ENCODE measurements at places on chromosomes 16 and 17.

DNA sequence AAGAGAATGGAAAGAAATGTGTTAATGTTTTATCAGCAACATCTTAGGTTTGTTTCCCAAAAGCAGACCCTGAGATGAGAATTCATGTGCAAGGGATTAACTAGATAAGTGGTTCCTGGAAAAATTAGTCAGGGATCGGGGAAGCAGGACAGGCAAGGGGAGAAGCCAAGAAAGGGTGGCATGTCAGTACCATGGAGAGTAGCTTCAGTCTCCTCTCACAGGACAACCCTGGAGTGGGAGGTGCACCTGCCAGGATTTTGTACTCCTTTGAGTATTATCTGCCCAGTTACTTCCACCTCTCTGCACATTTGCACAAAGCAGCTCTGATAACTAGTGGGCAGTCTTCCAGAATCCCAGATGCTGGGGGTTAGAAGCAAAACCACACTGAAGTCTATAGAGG, 117.0 kb downstream of the RGS9 start:
- DNase-seq: no peak

DNA sequence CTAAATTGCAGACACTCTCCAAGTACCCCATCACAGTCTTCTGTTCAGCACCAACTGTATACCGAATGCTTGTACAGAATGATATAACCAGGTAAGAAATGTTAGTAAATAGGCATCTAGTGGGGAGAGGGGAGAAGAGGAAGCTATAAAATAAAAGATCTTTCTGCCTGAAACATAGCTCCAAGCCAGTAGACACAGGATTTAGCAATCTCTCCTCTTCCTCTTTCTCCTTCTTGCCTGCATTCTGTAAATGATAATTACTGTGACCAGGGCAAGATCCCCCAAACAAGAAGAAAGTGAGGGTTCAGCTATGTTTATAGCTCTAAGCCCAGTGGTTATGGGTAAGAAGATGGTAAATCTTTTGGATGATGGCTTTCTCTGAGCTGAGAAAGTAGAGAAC, 17.9 kb downstream of the ACSM3 start:
- no peak for DNase-seq

DNA sequence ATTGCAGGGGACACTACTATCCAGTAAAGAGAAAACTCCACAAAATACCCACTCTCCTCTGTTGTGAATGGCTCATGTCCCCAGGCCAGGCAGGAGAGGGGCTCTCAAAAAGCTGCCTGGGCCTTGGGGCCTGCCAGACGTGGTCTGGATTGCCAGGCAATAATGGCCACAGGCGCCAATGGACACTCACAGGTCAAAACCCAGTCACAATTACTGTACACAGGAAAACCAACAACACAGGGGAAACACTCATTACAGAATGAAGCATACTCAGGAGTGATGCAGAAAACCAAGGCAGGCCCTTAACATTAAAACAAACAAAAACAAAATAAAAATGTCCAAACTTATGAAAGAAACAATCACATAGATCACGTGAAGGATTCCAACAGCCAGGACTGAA, 35.1 kb upstream of the SREBF1 start:
- no peak for DNase-seq

DNA sequence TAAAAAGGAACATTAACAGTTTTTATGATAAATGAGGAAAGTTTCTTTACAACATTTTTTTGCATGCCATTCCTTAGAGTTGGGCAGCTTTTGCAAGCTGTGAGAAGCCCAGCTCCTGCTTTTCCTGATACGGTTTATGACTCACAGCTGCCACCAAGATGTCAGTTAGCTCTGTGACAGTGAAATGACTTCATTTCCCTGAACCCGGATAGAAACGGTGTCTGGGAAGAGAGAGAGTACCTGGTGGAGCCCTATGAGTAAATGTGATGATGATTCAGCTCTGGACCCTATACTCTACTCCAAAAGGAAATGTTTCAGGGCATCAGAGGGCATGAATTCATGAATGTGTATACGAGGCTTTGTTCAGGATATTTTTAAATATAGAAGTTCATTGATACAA, 366.3 kb upstream of the HSBP1 start:
- DNase-seq: no peak

DNA sequence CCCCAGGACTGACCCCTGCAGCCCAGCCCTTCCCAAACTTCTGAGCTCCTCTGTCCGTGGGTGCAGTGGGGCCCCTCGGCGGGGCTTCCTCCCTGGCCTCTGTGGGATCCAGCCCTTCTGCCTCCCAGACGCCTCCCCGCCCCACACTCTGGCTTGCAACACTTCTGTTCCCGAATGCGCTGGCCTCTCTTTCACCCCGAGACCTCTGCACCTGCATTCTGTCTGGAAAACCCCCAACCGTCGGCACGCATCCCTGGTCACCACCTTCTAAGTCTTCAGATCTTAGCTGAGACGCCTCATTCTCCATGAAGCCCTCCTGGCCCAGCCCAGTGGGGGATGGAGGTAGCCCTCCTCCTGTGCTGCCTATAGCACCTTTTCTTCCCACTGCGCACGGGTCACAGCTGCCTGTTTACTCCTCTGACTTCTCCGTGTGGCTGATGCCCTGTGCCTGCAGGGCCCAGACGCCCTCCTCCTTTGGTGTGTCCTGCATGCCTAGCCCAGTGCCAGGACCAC, 26.4 kb downstream of the TMEM235 start:
- DNase-seq: peak; percentile 77

GRCh38 chr16:81457326-81458133, 12.9 kb downstream of the CMIP start:
- DNase-seq: no peak

DNA sequence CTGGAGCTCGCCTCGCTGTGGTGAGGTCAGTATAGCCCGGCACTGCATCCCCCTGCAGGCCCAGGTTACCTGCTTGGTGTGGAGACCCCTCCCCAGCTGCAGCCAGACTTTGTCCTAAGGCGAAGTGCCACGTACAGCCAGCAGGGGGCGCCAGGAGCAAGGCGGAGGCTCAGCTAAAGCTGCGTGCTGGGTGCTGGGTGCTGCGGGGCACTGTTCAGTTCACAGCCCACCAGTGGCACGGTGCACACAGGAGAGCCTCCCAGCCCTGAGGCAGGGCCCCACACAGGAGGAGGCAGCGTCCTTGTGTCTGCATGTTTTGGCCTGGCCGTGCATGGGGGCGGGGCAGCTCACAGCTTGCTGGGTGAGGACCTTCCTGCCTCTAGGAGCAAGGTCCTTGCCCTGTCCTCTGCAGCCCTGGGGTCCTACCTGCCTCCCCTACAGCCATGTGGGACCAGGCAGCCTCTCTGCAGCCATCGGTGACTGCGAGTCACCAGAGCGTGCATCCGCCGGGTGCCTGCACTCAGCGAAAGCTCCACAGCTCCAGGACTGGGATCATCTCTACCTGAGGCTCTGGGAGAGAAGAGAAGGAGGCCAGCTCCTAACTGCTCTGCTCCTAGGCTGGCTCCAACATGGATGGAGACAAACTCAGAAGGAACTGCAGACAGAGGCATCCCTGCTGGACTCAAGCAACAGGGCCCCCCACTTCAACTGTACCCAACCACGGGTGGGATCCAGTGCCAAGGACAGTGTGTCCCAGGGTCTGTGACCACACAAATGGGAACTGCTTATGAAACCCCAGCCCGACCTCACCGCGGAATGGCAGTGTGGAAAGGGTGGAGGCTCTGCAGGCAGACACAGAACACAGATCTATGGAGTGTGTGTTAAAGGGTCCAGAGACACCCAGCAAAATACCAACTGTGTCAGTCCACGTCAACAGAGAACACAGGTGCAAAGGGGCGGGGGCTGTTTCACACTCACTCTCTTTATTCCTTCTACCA, 19.0 kb downstream of the SLC7A5 start:
- DNase-seq: peak; percentile 26

GRCh38 chr17:48722201-48722907, at the start of gene PRAC1:
Gene PRAC1 (minus strand): TSS chr17:48722518. CDS start chr17:48722392, 126 bp downstream.
- DNase-seq: no peak

DNA sequence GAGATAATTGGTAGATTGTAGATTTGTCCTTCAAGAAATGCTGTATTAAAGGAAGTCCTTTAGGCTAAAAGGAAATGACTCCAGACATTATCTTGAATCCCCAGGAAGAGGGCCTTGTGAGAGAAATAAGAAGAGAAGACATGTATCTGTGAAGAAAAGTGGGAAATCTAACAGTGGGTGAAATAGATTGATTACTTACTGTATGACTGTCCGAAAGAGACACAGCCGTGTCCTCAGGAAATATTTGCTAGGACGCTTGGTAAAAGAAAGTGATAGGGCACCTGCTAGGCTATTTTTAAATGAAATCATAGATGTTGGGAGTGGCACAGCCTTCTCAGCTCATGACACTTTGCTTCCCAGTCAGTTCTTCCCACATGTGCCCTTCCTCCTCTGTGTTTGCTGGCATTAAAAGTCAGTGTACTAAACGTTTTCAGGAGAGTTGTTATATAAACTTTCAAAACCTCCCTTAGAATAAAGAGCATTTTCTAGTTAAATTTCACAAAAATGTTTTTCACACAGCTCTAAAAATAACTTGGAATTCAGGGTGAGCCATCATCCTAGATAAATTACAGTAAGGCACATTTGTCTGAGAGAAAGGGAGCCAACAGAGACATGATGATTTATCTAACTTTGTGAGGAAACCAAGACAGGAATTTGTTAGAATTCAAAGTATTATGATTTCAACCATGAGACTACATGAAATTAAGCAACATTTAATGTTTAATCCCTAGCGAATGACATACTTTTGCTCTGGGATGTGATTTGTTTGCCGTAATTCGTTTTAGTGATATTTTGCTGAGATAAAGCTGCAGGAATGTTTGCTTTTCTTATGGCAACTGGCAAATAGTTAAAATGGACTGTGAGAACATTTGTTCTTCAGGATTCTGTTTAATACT, 35.0 kb downstream of the DHRS7B start:
- no peak for DNase-seq

GRCh38 chr16:71421911-71422310, 19.9 kb downstream of the TLE7 start:
- no peak for DNase-seq

DNA sequence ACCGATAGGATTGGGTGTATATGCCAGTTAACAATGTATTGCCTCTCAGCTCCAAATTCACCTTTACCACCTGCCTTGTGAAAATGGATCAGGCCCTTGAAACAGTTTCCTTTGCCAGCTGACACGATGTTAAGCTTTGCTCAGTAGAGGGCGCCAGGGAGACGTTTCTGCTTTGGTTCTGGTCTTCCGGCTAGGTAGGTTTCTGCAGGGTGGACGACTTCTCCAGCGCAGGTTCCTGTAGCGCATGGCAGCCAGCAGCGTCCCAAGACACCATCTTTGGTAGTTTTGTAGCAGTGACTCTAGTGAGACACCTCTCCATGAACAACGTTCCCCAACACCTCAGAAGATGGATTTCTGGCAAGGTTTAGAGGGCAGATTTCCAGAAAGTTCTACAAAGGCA, 24.0 kb downstream of the SYCE1L start:
- DNase-seq: no peak

DNA sequence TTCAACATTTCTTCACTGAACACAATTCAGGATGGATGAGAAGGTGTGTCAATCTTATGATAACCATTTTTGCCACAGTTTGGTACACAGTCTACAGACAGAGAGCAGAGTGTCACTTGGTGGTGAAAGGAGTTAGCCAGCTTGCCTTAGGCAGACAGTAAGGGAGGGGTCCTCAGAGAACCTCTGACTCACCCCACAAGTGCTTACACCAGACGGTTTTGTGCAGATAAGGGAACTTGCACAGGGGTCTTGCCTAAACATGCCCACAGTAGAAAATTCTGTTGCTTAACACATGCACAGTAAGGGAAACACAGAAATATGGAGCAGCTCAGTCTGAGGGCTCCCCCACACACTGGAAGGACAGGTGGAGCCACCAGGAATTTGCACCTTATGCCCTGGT, 204.5 kb upstream of the CDH8 start:
- no peak for DNase-seq

DNA sequence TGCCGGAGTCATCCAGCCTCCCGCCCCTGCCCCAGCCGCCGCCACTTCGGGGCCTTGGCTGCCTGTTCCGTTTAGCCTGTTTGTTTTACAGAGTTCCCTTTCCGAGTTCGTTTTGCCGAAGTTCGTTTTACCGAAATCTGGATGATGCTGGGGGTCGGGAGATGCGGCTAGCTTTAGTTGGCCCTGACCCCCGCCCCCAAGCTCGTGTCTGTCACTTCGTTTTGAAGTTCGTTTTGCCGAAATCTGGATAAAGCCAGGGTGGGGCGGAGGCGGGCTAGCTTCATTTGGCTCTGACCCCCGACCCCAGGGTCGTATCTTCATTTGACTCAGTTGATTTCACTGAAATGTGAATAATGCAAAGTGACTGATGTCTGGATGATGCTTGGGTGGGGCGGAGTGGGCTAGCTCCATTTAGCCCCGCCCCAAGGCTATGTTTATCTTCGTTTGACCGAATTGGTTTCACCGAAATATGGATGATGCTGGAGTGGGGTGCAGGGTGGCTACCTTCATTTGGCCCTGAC, 591 bp downstream of the PSMD7 start:
- DNase-seq: no peak

DNA sequence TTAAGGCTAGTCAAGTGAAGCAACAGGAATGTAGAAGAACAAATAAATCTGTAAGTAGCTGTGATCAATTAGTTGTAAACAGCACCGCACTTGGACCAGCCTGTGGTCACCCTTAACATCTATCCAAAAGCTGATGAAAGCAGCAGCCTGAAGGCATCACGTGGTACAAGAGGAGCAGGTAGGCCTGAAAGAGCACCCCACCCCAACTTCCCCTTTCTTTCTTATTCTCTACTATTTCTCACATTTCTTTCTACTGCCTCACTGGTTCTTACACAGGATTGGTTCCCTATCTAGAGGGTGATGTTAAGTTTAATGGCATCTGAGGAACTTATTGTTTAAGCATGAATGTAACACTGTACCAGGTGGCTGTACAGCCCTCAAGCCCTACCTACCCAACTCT, 42.6 kb upstream of the CLEC18B start:
- DNase-seq: no peak

GRCh38 chr17:1758807-1759206, 3.1 kb upstream of the SERPINF1 start:
- DNase-seq: no peak

- no peak for DNase-seq
These were observed 60.1 kb upstream of the WSB1 start for GRCh38 chr17:27233776-27234175.

DNA sequence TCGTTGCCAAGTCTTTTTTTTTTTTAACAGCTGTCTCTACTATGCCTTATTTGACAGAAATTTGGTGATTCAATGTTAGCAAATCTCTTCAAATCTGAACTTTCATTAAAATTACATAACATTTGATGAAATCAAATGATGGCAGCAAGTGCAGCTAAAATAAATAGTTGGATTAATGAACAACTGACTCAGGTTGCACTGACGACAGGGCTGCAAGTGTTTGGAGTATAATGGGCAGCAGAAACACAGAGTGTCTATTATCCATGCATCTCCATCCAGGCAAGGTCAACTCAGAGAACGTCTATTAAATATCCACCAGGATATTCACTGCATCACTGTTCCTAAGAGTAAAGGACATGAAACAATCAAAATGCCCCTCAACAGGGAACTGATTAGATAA, 109.8 kb downstream of the SLC39A11 start:
- no peak for DNase-seq
